Peyer's patch (tissue), 4 donors: ENCODE measurements at places on chromosomes 7 and 10. TPM values are rescaled to one million over a fixed set of nuclear protein-coding genes. Genes with fewer than 3 reads are reported as not detected.

- DNase-seq: no peak
Measured at GRCh38 chr7:150385302-150385723, 6.2 kb downstream of the ZNF775 start.

PIK3AP1 gene
- 13.0 TPM for total RNA-seq

- no peak for DNase-seq
Measured at GRCh38 chr10:116536810-116537209, 8.9 kb upstream of the PNLIP start.

AKR1C2 gene
- total RNA-seq: 95.4 TPM

GRCh38 chr7:151086802-151087244 lies 548 bp downstream of the AGAP3 start:
- DNase-seq: no peak

GRCh38 chr7:77415823-77416620 lies at the start of gene GSAP:
Gene GSAP (minus strand): TSS chr7:77416349. CDS start chr7:77416321, 28 bp downstream.
- peak; percentile 88 for DNase-seq

GCK gene
- total RNA-seq: not detected

DNA sequence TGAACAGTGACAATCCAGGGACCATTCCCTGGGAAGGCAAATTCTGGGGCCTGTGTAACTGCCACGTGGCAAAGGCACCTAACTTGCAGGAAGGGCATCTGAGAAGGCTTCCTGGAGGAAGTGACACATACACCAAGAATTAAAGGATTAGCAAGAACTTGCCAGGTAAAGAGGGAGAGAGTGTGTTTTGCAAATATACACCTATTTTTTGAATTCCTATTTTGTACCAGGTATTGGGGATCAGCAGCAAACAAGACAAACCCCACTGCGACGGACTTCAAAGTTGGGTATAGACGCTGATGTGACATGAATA lies 206.5 kb upstream of the ZMIZ1 start:
- no peak for DNase-seq

- DNase-seq: no peak
Measured at GRCh38 chr7:40800771-40801170, 666.0 kb downstream of the SUGCT start.

- DNase-seq: no peak
Measured at GRCh38 chr10:77899690-77900089, 26.9 kb downstream of the DLG5 start.

DNA sequence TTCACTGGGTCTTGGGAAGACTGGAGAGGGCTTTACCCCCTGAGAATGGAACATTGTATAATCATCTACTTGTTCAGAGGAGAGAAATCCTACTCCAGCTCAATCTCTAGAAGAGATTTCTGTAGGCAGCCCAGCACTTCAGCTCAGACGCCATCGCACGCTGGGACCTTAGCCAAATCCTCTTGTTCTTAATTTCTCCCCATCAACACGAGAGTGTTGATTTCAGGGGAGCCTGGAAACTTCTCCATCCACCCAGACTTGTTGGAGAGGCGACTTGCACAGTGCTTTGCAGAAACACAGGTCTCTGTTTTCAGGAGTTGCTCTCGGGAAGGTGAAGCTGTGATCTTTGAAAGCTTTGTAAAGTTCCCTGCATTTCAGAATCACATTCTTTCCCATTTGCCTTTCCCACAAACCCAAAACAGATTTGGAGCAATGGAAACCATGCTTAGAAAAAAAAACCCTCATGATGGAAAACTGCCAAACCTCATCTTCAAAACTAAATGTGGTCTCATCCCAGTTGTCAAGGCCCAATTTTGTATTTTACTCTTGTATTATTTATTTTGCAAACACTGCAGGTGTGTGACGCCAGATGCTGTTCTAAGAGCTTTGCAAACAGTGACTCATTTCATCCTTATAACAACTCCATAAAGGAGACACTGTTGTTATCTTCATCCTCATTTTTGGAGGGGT lies 60.9 kb downstream of the CALML3 start:
- no peak for DNase-seq

GRCh38 chr10:109974504-109975191 lies 33.1 kb upstream of the ADD3 start:
- no peak for DNase-seq

- no peak for DNase-seq
Measured at GRCh38 chr10:87921931-87922688, 58.7 kb downstream of the PTEN start.

- DNase-seq: peak; percentile 34
Measured at GRCh38 chr7:150412518-150413488, 33.7 kb downstream of the ZNF775 start.

DNA sequence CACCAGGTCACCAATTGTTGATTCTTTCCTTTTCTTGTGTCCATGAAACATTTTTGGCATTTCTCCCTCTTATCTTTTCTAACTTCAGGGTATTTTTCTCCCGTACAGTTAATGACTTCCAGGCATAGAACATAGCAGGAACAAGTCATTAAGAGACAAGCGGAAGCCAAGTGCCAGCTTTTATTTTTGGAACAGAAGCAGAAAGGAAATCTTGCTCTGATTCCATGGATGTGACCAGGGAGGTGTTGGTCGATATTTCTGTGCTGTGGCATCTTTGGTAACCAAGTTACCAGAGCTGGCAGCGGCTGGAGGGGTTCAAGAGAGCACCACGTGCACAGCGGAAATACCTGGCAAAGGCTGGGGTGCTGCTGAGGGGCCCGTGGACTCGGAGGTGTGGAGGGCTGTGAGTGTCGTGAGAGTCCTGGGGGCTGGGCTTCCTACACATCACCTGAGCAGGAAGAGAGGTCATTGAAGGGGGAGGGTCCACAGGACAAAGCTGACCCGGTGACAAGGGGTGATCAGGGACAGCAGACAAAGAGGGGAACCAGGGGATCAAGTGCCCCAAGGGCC lies 1.8 kb downstream of the LLCFC1 start:
- no peak for DNase-seq

GRCh38 chr10:25059990-25060389 lies 43.6 kb downstream of the THNSL1 start:
- no peak for DNase-seq

GRCh38 chr7:16514271-16514670 lies 12.4 kb upstream of the LRRC72 start:
- no peak for DNase-seq

- DNase-seq: no peak
Measured at GRCh38 chr7:145050415-145050814, 214.6 kb upstream of the TPK1 start.

GRCh38 chr10:122349758-122350369 lies 24.6 kb upstream of the PLEKHA1 start:
- DNase-seq: no peak

- no peak for DNase-seq
Measured at GRCh38 chr7:39410582-39410981, 155.6 kb upstream of the YAE1 start.

FOXK1 gene
- 31.1 TPM for total RNA-seq

CALHM3 gene
- total RNA-seq: not detected
